ENCODE measurements at places on chromosomes 3 and 15.

- no peak for DNase-seq
These were observed 98.6 kb downstream of the FOXB1 start for GRCh38 chr15:60102748-60103147.

- DNase-seq = no peak
These were observed 358.4 kb upstream of the PROK2 start for GRCh38 chr3:72143322-72143721.

GRCh38 chr3:128306481-128306880, 153.2 kb downstream of the EEFSEC start:
- DNase-seq = no peak

DNA sequence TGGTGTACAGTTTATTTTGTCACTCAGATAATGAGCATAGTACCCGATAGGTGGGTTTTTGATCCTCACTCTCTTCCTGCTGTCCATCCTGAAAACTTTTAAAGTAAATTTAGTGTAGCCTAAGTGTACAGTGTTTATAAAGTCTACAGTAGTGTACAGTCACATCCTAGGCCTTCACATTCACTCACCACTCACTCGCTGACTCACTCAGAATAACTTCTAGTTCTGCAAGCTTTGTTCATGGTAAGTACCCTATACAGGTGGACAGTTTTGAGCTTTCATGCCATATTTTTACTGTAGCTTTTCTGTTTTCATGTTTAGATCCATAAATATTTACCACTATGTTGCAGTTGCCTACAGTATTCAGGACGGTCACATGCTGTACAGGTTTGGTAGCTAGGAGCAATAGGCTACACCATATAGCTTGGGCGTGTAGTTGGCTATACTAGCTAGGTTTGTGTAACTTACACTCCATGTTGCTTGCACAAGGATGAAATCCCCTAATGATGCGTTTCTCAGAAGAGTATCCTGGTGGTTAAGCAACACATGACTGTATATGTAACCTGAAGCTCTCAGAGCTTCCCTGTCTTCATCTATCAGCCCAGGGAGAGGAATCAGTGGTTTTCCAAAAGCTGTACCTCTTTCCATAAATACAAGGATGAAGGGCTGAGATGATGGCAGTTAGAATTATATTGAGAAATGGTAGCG, 87.6 kb upstream of the SLC25A26 start:
- DNase-seq = no peak

- no peak for DNase-seq
These were observed 420.2 kb upstream of the CCDC54 start for GRCh38 chr3:106957029-106957428.

- no peak for DNase-seq
These were observed 991 bp downstream of the SOX2 start for GRCh38 chr3:181712553-181713279.

- DNase-seq = no peak
These were observed at the start of gene GPR62 for GRCh38 chr3:51955175-51955892. Gene GPR62 (plus strand): TSS chr3:51955381. CDS start chr3:51955653, 272 bp downstream.

DNA sequence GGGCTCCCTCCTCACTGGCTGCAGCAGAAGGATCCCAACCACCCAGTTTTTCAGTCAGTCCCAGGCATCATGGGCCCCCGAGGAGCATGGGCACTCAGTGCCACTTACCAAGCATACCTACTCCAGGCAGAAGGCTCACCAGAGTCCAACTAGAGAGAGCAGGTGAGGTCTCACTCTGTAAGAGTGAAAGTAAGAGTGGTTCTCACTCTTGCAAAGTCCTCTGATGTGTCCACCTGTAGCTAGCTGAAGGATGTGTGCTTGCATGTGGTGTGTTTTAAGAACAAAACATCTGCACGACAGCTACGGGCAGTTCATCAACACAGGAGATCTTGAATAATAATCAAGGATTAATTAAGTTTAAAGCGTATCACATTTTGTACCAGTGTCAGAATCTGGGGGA, 49.7 kb downstream of the CCK start:
- DNase-seq = no peak

- no peak for DNase-seq
These were observed 347.9 kb downstream of the MCTP2 start for GRCh38 chr15:94579286-94579685.

DNA sequence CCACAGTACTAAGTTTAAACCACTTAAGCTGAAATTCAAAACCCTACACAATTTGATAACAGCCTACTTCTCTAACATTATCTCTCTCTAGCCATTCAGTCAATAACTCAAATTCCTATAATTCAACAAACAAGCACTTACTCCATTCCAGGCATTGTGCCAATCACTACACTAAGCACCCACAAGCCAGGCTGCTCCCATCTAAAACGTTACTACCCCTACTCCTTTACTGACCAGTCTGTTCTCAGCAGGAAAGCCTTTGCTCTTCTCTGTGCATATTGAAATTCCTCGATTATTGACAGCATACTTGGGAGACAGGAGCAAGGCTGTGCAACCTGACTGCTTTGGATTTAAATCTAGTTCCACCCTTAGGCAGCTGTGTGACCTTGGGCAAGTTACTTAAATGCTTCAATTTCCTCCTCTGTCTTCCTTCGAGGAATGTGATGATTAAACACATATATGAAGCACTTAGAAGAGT, 177.2 kb upstream of the THBS1 start:
- DNase-seq = no peak

- DNase-seq = no peak
These were observed 89.0 kb downstream of the WDR76 start for GRCh38 chr15:43915631-43916325.

- DNase-seq = no peak
These were observed 75.7 kb downstream of the FAM43A start for GRCh38 chr3:194761384-194761783.

GRCh38 chr15:75185271-75186029, 16.2 kb upstream of the C15orf39 start:
- DNase-seq = no peak

- no peak for DNase-seq
These were observed 55.1 kb upstream of the ZBTB38 start for GRCh38 chr3:141313093-141313683.

- DNase-seq = peak; percentile 42
These were observed 11.2 kb downstream of the ATP8B4 start for GRCh38 chr15:50107591-50108408.

DNA sequence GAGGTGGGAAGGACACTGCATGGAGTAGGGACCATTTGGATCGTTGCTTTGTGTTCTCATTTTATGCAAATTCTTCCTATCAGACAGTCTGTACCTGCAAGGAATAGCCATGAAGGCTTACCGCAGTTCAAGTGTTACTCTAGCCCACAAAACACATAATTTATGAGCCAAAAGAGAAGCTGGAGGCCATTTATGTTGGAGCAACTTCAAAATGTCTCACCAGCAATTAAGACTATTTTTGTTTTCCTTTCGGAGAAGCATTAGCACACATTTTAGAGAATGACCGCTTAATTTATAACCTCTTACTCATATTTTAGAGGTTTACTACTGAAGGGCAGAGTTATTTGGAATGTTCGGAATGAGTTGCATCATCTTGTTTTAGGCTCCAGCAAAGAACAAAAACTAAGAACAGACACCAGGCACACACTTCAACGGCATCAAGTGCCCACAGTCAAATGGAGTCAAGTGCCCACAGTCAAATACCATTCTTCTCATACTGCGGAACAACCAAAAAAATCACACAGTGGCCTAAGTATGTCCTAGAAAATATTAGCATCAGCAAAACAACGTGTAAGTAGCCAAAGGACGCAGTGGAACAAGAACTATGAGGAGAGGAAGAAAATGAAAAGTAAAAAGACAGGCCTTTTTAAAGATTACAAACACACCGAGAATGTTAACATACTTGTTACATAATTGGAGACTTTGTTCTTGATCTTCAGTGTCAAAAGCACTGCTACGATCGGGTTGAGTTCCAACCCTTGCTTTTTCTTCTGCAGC, 17.5 kb upstream of the GOLGA8J start:
- no peak for DNase-seq

DNA sequence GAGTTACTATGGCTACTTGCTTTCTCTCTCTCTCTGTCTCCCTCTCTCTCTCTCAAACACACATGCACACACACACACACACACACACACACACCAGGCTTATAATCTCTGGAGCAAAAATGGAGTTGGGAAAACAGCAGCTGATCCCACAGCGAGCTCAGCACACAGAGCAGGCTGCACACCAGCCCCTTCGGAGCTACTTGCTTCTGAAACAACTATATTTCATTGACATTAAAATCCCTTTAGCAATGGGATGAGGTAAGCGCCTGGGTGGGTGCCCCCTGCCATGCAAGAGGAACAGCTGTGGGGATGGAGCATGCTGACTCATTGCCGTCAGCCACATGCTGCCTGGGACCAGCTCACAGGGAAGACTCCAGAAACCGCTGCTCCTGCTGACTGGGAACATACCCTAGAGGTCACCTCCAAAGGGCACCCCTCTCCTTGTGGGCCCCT, 45.7 kb downstream of the B3GNT5 start:
- peak; percentile 48 for DNase-seq

GRCh38 chr3:109731639-109732473, 394.5 kb upstream of the DPPA4 start:
- no peak for DNase-seq

DNA sequence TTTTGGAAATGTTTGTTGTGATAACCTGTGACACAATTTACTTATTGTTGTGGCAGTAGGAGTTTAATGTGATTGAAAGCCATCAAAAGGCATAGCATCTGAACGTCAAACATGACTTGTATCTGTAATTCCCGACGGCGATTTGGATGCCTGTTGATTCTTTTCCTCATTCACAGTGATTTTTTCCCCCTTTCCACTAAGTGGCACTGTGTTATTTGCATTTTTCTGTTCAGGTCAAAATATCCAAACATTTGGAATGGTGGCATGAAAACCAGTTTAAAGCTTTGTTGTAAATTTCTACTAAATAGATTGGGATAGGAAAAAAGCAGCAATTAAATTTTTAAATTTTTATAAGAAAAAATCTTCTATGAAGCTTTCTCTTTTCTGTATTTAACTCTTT, 259.9 kb upstream of the KCNH8 start:
- DNase-seq = no peak

DNA sequence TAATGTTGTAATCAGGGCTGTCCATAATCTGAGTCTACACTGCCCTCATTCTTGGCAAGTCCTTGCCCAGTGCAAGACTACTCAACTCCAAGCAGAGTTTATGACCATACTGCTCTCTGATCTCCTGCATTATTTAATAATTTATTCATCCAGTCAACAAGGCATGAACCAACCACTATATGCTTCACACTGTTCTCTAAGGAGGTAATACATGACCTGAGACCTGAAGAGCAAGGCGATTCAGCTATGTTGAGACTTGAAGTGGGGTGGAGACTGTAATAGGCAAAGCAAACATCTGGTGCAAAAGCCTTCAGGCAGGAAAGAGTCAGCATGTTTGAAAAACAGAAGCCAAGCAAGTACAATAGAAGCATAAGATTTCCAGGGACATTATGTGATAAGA, 1362.8 kb downstream of the ROBO2 start:
- no peak for DNase-seq

GRCh38 chr15:49644364-49644794, 23.5 kb downstream of the DTWD1 start:
- no peak for DNase-seq

DNA sequence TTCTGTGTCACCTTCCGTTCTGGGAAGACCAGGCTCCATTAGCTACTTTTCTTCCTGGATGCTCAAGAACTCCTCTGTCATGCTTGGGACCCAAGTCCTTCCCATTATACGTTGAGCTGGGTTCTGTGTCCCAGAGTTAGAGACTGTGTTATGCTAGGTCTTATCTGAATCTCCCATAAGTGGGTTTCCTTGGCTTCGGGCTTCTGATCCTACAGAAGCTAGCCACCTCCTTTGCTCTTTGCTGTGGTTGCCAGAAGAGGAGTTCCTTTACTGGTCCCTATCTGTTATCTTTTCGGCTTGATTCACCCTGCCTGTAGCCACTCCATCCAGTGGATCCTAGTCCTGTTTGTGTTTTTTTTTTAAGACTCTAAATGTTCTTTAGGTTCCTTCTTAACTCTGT, 38.0 kb downstream of the TYRO3 start:
- DNase-seq = no peak

- DNase-seq = no peak
These were observed 195.9 kb downstream of the SLCO3A1 start for GRCh38 chr15:92049290-92049989.

DNA sequence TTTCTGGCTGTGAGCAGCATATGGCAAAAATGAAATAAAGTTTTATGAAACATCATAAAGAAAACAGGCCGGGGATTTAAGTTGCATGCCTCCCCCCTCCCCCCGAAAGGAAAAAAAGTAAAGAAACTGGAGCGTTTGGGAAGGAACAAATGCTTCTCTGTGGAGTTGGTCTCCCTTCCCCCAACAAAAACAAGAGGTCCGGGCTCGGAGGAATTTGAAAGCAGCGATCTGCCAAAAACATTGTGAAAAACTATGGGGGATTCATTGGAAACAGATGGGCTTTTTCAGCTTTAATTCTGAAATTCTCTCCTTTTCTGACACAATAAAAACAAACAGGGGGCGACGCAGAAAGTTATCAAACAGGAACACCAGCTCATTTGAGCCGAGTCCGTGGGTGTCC, 17.0 kb downstream of the RGMA start:
- no peak for DNase-seq
